Motor neuron (in vitro differentiated cells): ENCODE measurements at places on chromosomes 2 and 18. TPM values are rescaled to one million over a fixed set of nuclear protein-coding genes. Genes with fewer than 3 reads are reported as not detected.

DNA sequence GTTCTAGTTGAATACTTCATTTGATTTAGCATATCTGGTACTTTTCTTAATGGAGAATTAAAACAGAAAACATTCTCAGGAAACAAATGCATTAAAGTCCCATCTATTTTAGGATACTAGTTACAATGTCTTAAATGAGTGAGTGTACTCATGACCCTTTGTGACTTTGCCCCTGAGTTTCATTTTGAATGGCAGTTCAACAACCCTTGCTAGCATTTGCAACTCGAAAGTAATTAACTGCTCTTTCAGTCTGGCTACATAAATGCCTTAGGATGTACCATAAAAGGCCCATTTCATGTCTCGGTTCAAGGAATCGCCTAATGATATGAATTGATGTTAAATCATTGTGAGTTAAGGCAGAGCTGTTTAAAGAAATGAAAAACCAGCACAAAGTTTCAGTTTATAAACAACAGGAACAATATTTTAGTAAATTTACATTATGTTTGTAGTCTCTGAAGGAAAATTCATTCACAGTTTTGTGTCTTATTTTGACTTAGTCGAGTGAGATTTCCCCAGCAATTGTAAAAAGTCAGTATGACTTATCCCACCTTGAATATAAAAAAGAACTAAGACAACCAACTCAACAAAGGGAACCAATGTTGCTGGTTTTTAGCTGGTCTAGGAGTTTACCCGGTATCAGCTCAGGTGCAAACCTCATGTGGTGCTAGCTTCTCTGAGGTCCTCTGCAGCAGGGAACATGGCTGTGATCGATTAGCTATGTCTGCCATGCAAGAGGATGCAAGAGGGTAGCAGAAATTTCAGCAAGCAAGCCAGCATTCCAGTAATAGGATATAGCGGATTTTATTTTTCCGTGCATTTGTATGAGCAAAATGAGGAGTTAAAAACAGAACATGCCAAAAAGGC lies 386.2 kb downstream of the PTPRM start:
- no peak for ATAC-seq

The CYP26B1 gene
- total RNA-seq, result 2.5 and 2.9 TPM in 2 replicates

DNA sequence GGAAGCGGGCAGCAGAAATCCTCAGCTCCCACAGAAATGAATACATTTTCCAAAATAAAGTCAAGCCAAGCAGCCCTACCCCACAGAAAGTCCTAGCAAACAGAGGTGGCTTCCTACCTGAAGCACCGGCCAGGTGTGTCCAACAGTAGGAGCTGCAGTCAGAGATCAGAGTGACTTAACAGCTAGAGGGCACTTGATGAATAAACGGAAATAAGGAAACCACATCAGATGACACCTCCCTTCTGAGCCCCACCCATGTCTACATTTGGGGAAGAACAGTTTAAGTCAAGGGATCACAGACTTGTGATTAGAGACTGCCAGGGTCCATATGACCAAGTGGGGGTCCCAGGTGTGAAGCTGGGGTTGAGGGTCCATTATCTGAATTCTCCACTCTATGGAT lies at the start of gene CXCR1:
TSS of gene CXCR1 (minus strand) at position 172 of the 400 bp plus-strand sequence. CDS start 1,751 bp downstream, outside the sequence.
- ATAC-seq, result no peak

- no peak for ATAC-seq
These were observed 32.5 kb upstream of the PLB1 start for GRCh38 chr2:28463211-28463816.

The INHA gene
- 1.3 and 1.4 TPM in 2 replicates for total RNA-seq

The PRKAG3 gene
- total RNA-seq, result 0.13 TPM in 1 of 2 replicates, not detected in the other

- ATAC-seq, result no peak
These were observed 743.7 kb downstream of the GALR1 start for GRCh38 chr18:77993188-77993981.

The CDKL4 gene
- total RNA-seq, result 2.5 and 2.6 TPM in 2 replicates

DNA sequence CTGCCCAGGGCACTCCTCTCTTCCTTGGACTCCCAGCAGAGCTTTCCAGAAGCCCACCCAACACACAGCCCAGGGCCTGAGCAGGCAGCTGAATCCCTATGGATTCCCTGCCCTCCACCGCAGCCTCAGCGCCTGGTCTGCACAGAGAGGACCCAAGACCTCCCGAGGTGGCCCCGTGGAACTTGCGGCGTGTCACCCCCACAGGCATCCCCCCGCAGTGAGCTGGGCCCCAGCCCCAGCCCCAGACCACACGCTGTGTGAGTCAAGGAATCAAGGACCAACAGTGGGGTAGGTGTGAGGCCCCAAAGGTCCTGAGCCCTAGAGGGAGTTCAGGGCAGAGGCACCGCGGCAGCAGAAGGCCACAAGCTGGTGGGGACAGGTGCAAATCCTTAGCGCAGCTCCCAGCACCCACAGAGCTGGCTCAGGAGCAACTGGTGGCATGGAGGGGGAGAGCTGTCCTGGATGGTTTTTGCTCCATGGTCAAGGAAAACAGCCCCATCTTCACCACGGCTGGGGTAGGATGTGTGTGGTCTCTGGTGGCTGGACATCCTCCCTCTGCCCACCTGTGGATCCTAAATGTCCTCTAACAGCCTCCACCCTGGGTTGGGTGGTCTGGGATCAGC lies 8.5 kb downstream of the HS6ST1 start:
- ATAC-seq, result no peak

GRCh38 chr18:3266062-3266608 lies 4.2 kb downstream of the MYL12B start:
- ATAC-seq, result no peak

DNA sequence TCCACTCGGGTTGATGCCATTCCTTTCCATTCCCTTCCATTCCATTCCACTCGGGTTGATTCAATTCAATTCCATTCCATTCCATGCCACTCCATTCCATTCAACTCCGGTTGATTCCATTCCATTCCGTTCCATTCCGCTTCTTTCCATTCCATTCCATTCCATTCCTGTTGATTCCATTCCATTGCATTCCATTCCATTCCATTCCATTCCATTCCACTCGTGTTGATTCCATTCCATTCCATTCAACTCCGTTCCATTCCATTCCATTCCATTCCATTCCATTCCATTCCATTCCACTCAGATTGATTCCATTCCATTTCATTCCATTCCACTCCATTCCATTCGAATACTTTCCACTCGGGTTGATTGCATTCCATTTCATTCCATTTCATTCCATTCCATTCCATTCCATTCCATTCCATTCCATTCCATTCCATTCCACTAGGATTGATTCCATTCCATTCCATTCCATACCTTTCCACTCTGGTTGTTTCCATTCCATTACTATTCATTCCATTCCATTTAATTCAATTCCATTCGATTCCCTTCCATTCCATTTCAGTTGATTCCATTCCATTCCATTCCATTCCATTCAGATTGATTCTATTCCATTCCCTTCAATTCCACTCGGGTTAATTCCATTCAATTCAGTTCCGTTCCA lies 1141.8 kb downstream of the RPIA start:
- peak; percentile 34 for ATAC-seq

The SLC5A7 gene
- total RNA-seq, result 116 and 134 TPM in 2 replicates

The COL4A4 gene
- 0.98 and 1.0 TPM in 2 replicates for total RNA-seq

- no peak for ATAC-seq
These were observed 844 bp upstream of the VSNL1 start for GRCh38 chr2:17539611-17540092.

GRCh38 chr2:54457323-54458023 lies 1.3 kb downstream of the SPTBN1 start:
- ATAC-seq, result peak; percentile 27

DNA sequence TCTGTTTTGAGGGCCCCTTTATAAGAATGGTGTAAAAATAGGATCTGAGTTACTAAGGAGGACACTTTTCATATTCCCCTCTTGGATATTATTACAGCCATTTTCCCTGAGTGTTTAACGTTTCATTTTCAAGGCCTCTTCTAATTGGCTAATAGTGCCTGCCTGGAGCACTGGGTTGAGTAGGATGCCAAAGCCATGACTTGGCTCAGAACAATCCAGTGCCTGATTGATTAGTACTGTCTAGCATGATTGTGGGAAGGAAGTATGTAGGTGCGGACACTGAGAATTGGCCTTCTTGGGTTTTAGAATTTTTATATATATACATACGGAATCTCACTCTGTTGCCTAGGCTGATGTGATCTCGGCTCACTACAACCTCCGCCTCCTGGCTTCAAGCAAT lies 66.1 kb downstream of the NAB1 start:
- ATAC-seq, result no peak

The STAT4 gene
- total RNA-seq, result 4.1 and 4.4 TPM in 2 replicates

The TGFBRAP1 gene
- 8.8 and 8.9 TPM in 2 replicates for total RNA-seq

GRCh38 chr2:6683516-6683915 lies 182.2 kb downstream of the CMPK2 start:
- ATAC-seq, result no peak

- ATAC-seq, result no peak
These were observed 163.0 kb upstream of the NOSTRIN start for GRCh38 chr2:168639441-168639898.

GRCh38 chr2:43158259-43158880 lies 68.0 kb downstream of the ZFP36L2 start:
- peak; percentile 85 for ATAC-seq

The ACVR1C gene
- total RNA-seq, result 0.08 and 0.09 TPM in 2 replicates

The FBXO48 gene
- total RNA-seq, result 0.70 and 0.71 TPM in 2 replicates

The SLC4A3 gene
- 1.7 and 2.1 TPM in 2 replicates for total RNA-seq

GRCh38 chr18:61136711-61137251 lies 196.4 kb upstream of the CDH20 start:
- no peak for ATAC-seq

The PTPRM gene
- 58.0 and 66.9 TPM in 2 replicates for total RNA-seq

DNA sequence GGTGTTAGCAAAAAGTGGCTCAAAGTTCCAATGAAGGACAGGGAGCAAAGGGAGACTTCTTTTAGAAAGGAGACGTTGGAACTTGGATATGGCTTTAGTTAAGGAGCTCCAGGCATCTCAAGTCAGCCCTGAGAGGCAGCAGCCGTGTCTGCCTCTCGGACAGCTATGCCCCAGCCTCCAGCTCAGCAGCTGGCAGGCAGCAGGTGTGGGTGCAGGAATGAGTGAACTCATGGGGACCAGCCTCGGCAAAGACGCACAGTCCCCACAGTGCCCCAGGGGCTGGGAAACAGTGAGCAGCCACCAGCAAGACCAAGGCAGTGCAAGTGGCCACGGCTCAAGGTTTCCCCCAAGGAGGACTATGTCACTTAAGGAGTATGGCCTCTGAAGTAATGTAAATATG lies 1.6 kb upstream of the LRRFIP1 start:
- no peak for ATAC-seq

DNA sequence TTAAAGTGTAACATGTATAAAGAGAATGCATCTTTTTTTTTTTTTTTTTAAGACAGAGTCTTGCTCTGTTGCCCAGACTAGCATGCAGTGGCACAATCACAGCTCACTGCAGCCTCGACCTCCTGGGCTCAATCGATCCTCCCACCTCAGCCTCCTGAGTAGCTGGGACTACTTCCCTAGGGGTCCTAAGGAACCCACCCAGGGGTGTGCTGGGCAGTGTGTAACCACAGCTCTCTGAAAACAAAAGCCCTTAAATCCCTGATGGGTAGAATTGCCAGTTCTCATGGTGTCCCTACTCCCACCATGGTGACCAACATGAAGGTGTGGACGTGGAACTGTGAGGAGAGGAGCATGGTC lies 105.6 kb upstream of the ST3GAL5 start:
- no peak for ATAC-seq

- peak; percentile 88 for ATAC-seq
These were observed 23.6 kb upstream of the RBM44 start for GRCh38 chr2:237774811-237775553.

GRCh38 chr2:39737661-39738060 lies 41.4 kb downstream of the THUMPD2 start:
- ATAC-seq, result no peak

The IDH1 gene
- 70.0 and 82.9 TPM in 2 replicates for total RNA-seq

DNA sequence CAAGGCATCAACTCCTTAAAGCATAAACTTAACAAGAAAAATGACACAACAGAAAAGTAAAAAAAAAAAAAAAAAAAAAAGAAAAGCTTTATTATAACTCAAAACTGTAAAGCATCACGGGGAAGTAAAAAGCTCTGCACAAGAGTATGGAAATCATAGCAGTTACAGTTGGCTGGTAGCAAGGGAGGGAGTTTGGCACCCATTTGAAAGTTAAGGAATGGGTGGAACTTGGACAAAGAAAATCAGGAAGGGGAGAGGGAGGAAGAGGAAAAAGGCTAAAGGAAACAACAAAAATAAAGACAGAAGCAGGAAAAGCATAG lies 8.6 kb downstream of the KLF7 start:
- ATAC-seq, result no peak

The NAPG gene
- total RNA-seq, result 38.0 and 41.4 TPM in 2 replicates

- no peak for ATAC-seq
These were observed 19.5 kb upstream of the PUM2 start for GRCh38 chr2:20370191-20370590.

DNA sequence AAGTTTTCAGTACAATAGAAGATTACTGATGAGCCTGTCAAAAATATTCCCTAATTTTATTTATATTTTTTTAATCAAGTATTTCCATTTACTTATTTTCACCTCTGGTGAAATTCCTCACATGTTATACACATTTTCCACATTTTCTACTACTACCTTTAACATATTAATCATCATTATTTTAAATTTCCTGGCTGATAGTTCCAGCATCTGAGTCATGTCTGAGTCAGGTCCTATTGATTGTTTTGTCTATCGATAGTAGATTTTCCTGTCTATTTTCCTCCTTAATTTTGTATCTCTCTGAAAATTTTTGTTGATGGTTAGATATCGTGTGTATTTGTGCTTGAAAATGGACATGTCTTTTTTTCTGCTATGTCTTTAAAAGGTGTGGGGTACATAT lies 211.8 kb upstream of the DSEL start:
- ATAC-seq, result no peak

The ADAM23 gene
- total RNA-seq, result 17.5 and 18.0 TPM in 2 replicates

The PDCD1 gene
- 0.27 and 0.54 TPM in 2 replicates for total RNA-seq

- ATAC-seq, result no peak
These were observed 95.1 kb upstream of the SERPINE2 start for GRCh38 chr2:224134003-224134734.

The AQP12A gene
- not detected in 2 replicates for total RNA-seq

GRCh38 chr2:9291331-9291730 lies 84.7 kb downstream of the ASAP2 start:
- ATAC-seq, result no peak

DNA sequence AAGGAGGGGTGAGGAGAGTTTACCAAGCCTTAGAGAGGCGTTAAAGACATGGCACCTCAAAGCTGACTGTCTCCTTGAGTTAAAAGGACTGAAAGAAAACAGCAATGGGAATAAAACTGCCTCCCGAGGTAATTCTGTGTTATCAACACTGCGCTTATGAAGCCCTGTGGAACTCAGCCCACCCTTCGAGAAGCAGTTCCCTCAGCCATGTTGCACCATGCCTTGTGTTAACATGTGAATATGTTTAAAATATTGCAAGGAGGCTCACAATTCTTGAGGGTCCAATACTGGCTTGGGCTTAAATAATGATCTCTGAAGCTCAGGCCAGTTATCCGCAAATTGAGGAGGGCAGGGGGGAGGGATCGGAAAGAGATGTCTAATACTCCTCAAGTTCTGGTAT lies 14.7 kb downstream of the KLF7 start:
- ATAC-seq, result peak; percentile 25

The PPP1R1C gene
- not detected in 2 replicates for total RNA-seq

The FEV gene
- total RNA-seq, result 0.87 and 0.95 TPM in 2 replicates
